ENCODE measurements at places on chromosomes 16 and 17.

DNA sequence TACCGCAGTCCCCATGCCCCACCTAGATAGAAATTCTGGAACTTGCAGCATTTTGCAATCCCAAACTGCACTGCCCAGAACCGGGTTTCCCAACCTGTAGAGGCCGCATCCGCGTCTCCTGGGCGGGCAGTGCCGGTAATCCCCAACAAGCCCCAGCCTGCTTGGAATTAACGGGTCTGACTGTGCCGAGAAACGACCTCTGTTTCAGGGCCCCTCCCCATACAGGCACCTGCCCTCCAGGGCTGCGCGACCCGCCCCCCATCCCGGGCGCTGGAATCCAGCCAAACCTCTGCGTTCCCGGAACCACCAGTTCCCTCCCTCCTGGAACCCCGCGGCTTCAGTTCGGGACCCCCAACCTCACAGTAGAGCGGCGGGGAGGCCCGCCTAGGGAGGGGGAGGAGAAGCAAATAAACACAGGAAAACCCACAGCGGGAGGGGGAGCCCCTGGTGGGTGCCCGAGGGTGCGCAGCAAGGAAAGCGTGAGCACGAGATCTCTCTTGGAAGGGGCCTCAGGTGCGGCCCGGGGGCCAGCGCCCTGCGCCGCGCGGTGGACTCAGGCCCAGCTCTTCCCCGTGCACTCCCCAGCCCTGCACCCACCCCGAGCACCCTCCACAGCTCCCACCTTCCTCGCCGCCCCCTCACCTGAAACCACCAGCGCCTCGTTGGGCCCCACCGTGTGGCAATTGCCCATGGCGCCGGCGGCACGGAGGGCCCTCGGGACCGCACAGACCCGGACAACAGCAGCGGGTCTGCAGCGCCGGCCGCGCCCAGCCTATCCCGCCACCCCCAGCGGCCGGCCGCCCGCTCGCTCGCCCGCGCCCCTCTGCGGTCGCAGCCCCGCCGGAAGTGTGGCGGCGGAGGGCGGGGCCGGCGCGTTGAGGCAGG, at the start of gene FLOT2:
TSS of gene FLOT2 (minus strand) at position 850 of the 885 bp plus-strand sequence. CDS start at position 691, 159 bp downstream.
- DNase-seq, result peak; percentile 74

DNA sequence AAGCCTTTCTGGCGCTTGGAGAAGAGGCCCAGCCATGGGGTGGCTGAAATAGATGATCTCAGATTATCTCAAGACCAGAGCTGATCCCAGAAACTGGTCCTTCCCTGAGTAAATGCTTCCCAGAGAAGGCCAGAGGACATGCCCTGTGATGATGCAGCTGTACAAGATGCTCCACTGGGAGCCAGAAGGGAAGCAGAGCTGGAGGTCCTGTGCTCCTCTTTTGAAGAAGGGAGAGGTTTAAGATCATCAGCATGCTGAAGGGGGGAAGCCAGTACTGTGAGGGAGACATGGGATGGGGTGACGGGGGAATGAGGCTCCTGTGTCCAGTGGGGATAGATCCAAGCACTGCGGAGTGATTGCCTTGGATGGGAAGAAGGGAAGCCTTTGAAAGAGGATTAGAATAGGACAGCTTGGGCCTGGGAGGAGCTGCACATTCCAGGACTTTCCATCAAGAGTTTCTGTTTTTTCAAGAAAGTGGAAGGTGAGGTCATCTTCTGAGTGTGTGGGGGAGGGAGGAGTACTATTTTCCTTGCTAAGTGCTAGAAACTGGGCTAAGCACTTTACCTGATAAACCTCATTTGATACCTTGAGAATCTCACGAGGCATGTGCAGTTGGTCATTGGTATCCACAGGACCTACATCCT, 16.4 kb upstream of the ALOX15B start:
- DNase-seq, result no peak

GRCh38 chr17:61345061-61345460, 54.6 kb upstream of the TBX2 start:
- no peak for DNase-seq

DNA sequence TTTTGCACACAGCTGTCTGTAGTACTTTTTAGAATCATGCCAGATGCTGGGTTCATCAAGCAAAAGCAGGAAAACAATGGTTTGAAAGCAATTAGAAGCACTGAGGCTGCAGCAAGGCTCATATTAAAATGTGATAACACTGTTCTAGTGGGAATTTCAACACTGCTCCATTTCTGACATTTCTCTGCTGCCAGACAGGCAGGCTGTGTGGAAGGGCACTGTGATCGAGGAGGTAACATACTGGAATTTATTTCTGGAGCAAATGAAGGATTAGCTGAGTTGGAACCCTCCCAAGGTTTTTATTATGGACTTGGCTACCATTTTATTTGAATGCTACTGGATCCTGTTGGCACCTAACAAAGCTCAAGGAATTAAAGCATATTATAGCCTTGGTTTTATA, 66.9 kb downstream of the SKAP1 start:
- DNase-seq, result no peak

GRCh38 chr16:84742641-84743092, 42.9 kb downstream of the USP10 start:
- DNase-seq, result no peak

GRCh38 chr17:66579556-66579955, 255.4 kb upstream of the CACNG5 start:
- no peak for DNase-seq

DNA sequence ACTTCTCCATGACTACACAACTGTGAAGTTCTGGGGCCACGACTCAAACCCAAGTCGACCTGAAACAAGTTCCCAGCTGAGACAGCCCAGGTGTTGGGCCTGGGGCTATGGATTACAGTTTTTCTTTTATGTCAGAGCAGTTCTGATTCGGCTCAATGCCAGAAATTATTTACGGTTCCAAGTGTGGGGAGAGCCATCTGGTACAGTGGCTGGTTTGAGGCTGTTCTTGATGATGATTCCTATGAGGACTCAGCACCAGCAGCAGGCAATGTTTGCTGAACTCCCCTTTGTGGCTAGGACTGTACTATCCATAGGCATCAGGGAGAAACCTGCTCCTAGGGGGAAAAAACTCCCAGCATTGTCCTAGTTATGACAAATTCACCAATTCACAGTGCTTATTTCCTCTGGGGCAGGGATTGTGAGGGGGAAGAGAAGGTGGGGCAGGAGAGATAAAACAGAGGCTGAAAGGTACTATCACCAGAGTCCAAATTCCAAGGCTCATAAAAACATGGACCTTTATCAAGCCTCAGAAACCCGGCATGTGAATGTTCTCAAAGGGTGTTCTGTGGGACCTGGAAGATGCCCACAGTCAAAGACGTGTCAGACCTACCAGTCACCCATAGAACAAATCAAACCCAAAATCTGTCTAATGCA, 18.2 kb upstream of the CMTM4 start:
- DNase-seq, result no peak

DNA sequence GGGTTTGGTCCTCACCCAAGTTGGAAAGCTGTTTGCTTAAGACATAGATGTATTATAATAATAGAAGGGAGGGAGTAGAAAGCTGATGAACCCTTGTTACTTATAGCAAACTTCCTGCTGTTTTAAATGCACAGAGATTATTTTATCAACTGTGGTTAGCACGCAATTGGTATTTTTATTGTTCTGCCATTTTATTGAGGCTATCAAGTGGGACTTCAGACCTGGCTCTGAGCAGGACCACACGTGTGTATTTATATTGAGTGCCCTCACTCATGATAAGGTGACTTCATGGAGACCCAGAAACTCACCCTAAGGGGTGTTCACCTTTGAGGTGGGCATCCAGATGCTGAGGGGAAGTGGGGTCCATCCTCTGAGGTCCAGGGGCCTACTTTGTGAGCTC, 17.0 kb downstream of the KLHL36 start:
- no peak for DNase-seq

DNA sequence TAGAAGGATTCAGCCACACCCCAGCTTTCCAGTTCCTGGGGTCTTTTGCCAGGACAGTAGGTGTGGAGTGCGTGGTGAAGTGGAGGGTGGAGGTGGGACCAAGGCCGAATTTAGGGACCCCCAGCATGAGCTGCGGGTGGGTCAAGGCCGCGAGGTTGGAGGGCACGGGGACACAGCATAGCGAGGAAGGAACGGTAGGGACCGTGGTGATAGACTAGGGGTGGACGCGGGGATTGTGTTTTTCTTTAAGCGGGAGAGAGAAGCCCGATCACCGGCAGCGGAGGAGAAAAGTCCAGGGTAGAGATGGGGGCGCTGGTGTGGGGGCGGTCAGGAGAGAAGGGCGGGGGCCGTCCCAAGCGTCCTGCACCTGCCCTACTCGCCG, 261 bp upstream of the B4GALNT2 start:
- DNase-seq, result no peak

DNA sequence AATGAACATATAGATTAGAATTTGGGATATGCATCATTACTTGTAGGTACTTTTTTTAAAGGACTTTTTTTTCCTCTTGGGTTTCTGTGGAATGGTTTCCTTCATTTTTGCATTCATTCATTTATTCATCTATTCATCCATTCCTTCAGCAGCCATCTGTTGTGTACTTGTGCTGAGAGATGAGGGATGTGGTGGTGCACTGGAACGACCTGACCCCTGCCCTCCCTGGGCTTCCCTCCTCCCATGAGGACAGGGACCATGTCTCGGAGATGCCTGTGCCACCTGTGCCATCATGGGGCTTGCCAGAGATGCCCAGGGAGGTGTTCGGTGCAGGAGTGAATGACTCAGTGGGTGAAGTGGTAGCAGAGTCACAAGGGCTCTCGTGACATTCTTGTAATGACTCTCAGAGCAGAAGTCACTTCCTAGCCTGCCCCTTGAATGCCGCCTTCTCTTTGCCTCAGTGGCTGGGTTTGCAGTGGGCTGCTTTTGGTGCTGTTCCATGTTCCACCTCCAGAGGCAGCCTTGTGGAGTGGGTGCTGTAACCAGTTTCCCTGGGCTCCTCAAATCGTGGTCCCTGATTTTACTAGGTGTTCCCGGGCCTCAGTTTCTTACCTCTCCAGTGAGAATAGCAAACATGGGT, 43.9 kb downstream of the CLEC16A start:
- peak; percentile 83 for DNase-seq

- DNase-seq, result no peak
Observed at GRCh38 chr17:13827118-13827517, 225.4 kb upstream of the HS3ST3A1 start.

GRCh38 chr16:8996891-8997290, 33.2 kb upstream of the USP7 start:
- DNase-seq, result no peak

- DNase-seq, result no peak
Observed at GRCh38 chr16:47061204-47061603, 82.5 kb downstream of the NETO2 start.

DNA sequence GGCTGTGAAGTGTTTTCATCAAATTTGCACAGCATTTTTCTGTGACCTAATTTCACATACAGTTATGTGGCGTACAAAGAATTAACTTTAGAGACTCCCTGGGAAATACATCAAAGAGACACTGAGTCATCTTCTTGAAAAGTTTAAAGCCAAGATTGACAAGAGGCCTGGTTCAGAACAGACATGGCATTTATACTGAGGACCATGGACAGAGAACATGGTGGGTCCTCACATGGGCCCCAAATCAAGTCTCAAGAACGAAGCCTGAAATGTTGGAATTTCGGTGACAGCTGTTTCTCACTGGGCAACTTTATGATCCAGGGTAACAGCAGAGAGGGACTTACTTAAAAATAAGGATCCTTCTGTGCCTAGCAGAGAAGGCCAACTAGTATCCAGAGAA, 311.5 kb upstream of the KCNJ16 start:
- DNase-seq, result no peak

GRCh38 chr17:31096106-31096436, 1.3 kb downstream of the NF1 start:
- no peak for DNase-seq

GRCh38 chr17:6558276-6558675, 1.9 kb upstream of the PITPNM3 start:
- no peak for DNase-seq
